SJSA1 (cell line): ENCODE measurements at places on chromosomes 3 and 15. TPM values are rescaled to one million over a fixed set of nuclear protein-coding genes. Genes with fewer than 3 reads are reported as not detected.

Gene PIK3R4
- 21.7 and 22.5 TPM in 2 replicates for total RNA-seq

Gene ACAP2
- 39.6 and 45.1 TPM in 2 replicates for total RNA-seq

Gene MME
- total RNA-seq = 8.9 and 19.1 TPM in 2 replicates

DNA sequence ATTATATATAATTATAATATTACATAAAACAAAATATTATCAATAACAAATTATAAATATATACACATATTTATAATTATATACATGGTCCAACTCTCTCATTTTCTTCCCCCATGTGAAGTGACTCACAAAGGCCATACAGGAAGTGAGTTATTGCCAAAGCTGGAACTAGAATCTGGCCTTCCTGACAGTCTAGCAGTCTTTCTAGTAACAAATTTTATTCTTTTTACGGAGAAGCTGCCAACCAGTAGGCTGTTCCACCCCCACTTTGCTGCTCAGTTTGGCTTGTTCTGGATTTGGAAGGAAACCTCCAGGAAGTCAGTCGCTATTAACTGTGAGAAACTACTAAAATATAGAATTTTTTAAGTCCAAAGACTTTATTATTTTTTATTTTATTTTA lies 79.6 kb downstream of the DHX36 start:
- no peak for DNase-seq

DNA sequence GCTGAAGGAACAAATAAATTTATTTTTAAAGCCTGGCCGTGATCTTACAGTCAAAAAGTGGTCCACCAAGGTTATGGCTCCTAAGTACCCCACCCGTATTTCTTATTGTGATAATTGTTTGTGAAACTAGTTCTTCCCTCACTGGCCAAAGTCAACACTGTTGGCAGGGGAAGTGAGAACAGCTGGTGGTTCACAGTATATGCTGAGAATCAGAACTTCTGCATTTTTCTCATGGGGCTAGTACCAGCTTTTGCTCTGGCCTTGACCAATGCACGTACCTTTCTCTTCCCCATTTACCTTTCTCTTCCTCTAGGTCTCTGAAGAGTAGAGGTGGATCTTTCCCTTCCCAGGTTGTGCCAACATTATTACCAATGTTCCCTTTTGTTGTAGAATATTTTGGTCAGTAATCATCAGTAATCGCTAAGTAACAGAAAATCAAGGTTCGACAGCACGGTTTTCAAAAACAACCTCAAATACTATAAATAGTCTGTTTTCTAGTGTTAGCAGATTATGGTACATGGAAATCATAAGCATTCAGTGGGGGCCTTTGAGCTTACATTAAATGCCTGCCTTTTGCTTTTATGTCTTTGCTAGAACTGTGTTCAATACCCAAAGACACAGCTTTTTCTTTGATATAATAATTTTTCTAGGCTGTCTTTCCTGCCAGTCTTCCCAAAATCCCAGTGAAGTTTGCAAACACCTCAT lies 268.0 kb downstream of the LPP start:
- no peak for DNase-seq

Gene GABRR3
- not detected in 2 replicates for total RNA-seq
